ENCODE measurements at places on chromosomes 7 and 10.

GRCh38 chr7:150340875-150341262 lies 560 bp downstream of the RARRES2 start:
- no peak for DNase-seq

- DNase-seq = no peak
These were observed 28.8 kb downstream of the TMEM120A start for GRCh38 chr7:75965617-75966016.

DNA sequence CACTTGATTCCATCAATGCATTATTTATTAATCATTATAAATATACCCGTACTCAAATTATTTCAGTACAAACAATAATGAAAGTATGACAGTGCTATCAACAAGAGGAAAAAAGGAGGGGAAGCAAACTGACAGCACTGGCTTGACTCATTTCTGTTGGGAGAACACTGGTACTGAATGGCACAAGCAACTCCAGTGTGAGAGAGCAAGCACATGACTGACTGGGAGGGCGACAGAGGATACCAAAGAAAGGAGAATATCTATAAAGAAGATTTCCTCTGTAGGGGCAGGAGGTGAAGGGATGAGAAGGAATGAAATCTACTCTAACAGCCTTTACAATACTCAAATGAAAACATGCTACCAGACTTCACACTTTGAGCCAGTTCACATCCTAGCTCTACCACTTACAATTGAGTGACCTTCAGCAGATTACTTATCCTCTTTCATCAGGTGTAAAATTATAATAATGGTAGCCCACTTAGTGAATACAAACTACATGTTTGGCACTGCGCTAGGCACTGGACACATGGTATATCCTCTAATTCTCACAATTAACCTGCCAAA lies 1.5 kb downstream of the USP54 start:
- DNase-seq = peak; percentile 12

GRCh38 chr7:69652947-69653701 lies 54.8 kb downstream of the AUTS2 start:
- no peak for DNase-seq

DNA sequence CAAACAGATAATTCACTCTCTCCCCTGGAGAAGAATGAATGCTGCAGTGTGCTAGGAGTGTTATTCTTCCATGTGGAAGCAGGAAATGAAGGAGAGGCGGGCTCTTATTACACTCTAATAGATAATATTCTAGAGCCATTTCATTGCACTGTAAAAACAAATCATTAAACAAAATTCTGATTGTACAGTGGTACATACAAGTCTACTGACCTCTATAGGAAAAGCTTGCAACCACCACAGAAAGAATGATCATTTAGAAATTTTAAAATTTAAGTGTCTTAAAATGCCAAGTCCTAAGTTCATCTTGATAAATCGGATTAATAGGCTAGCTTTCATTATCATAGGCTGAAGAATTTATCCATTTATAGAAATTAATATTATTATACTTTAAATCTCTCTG lies 960.3 kb upstream of the LRRN3 start:
- no peak for DNase-seq

GRCh38 chr7:27843584-27844305 lies 103.8 kb downstream of the TAX1BP1 start:
- no peak for DNase-seq

DNA sequence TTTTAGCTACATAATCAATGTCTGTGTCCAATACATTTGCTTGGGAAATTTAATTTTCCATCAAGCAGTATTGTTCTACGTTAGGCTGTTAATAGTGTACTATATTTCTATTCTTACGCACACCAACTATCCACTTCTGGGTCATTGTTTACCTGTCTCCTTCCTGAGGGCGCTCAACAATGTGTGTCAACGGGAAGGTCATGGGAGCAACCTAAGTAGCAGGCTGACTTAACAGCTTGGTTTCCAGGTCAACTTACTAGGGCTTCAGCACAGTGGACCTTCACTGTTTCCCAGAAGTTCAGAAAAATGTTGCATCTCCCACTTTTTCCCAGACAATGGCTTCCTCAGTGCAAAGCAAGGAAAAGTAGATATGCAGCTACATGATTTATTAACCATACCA lies 13.7 kb downstream of the THSD7A start:
- no peak for DNase-seq

DNA sequence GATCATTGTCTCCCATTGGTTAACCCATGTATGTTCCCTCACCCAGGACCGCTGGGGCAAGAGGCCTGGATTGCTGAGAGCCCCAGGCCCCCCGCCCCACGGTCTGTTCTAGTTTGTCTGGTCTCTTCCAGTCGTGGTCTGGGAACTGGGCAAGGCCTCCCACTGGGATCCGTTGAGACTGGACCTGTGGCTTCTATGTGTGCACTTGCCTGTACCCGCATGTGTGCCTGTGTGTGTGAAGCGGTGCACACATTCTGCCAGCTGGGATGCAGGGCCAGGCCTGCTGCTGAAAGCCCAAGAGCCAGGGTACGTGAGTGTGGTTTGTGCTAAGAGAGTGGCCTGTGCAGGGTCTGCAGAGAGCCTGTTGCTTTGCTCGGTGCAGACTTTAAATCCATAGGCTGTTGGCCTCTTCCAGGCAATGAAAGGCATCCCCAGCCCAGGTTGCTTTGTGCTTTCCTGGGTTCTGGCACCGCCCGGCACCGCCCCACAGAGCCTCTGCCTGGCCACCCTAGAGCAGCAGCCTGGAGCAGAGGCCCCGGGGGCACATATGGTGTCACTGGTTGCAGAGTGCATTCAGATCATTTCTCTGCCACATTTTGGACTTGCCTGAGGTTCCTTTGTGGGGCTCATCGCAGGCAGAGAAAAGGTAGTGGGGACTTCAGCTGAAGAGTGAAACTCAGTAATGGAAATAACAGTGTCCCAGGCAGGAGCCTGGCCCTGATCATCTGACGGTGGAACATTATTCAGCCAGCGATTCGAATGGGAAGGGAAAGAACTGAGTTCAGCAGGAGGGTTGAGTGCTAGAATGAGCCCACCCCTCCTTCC lies 215.5 kb downstream of the GLRX3 start:
- no peak for DNase-seq

DNA sequence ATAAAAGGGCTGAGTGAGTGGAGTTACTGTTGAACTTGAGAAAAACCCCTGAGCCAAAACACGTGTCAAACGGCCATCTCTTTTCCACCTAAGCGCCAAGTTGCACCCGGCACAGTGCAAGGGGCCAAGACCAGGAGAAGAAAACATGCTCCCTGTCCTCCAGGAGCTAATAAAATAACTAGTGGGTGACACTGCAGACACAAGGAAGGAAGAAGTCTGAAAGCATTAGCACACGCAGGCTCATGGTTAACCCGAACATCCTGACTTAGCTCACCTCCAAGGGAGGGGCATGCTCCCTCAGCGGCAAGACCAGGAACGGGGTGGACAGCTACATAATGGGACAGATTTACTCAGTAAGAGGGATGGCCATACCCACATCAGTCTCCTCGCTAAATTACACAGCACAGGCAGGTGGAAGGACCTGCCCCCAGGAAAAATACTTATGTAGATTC lies 65.0 kb downstream of the PIP4K2A start:
- no peak for DNase-seq

- DNase-seq = no peak
These were observed 1.9 kb downstream of the CACNB2 start for GRCh38 chr10:18142151-18142550.

DNA sequence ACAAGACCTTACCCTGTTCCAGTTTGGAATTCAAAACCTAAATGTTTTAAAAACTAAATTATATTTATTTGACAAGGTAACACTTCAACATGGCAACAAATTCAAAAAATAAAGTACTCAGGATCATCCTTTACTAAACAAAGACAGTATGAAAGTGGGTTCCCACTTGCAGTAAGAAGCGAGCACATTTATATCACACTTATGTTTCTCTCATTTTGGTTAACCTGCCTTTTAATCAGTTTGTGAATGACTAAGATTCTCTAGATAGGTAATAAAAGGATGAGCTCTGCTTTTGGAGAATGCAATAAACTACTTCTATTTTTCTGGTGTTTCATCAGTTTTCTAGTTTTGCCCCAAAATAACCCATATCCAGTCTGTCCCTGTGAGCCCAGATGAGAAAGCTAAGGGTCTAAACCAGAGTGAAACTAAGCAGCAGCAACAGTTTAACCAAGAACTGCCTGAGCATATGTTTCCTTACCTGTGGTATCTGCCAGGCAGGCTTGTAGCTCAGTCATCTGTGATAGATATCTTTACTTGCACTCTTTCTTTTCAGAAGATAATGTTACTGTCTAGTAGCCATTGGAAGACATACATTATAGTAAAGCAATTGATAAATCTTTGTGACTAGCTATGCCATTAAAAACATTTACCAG lies 64.1 kb downstream of the ABLIM1 start:
- no peak for DNase-seq

DNA sequence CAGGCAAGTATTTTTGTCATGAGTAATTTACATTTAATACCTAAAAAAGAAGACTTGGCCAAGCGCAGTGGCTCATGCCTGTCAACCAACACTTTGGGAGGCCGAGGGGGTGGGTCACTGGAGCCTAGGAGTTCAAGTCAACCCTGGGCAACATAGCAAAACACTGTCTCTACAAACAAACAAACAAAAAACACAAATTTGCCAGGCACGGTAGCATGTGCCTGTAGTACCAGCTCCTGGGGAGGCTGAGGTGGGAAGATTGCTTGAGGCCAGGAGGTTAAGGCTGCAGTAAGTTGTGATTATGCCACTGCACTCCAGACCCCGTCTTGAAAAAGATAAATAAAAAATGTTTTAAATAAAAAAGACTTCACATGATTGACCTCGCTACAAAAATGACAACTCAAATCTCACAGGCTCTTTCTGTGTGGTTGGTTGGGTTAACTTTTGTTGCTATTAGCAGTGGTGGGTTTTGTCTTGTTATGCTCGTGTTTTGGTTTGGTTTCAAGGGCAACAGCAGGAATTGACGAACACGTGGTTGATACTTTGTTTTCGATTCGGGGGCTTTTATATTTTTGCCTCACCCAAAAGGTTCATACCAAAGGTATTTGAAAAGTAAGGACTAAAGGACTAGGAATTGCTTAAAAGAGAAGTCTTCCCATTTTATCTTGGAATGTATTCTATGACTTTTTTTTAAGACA lies 227.2 kb upstream of the MKLN1 start:
- no peak for DNase-seq

GRCh38 chr10:22253580-22253882 lies 35.7 kb upstream of the EBLN1 start:
- DNase-seq = no peak

- DNase-seq = no peak
These were observed 6.3 kb downstream of the CALN1 start for GRCh38 chr7:72405871-72406270.

DNA sequence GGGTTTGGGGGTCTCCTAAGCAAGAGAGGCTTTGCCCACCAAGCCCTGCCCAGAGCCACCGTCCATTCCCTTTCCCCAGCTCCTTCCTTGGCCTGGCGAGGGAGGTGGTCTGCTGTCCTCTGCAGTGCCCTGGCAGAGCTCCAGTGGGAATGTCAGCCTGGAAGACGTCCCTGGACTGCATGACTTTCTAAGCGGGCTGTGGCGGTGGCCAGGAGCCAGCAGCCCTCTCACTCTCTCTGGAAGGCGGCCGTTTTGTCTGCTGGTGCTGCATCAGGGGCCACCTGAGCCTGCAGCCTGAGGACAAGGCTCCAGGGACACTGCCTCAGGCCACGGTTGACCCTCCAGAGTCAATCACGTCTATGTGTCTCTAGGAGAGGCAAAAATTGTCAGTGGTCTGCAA lies 271.0 kb downstream of the SKAP2 start:
- no peak for DNase-seq

Data from astrocyte (in vitro differentiated cells and primary cell).